ENCODE measurements at places on chromosomes 3 and 15.

DNA sequence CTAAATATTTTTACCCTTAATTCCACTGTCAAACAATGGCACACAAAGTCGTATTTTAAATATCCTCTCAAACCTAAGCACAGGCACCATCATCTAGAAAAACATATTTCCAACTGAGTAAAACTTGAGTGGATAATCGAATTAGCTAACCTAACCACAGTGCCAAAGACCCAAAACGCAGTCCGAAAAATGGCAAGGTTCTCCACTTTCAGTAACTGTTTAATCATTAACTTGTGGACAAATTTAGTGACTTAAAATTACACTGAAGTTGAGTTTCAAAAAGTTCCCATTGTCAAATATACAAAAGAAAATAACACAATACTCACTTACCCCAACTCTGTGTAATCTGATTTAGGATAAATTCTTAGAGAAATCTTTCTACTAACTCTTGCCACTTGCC is 10.0 kb downstream of the CNBP start:
- DNase-seq: no peak

DNA sequence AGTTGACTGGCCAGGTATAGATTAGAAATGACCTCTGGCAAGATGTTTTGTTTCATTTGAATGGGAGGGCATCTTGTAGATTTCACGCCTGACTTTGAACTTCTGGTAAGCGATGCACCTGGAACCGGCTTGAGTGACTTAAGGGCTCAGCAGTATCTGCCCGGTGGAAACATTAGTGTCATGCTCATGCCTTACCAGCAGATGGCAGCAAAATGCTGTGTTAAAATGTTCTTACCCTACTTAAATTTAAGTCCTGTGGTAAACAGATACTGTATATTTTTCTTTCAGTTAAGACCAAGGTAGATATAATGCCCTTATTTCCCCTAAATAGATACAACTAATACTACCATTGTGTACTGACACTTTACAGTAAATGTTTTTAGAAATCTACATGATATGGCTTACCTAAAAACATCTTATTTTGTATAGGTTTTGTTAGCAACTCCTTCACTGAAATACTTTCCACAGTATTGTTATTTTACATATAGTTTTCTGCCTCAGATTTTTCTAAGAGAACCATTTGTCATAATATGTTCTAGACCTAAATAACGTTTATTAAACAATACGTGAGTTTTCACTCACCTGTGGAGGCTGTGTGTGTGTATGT is 25.5 kb downstream of the ASB7 start:
- DNase-seq: peak; percentile 72

DNA sequence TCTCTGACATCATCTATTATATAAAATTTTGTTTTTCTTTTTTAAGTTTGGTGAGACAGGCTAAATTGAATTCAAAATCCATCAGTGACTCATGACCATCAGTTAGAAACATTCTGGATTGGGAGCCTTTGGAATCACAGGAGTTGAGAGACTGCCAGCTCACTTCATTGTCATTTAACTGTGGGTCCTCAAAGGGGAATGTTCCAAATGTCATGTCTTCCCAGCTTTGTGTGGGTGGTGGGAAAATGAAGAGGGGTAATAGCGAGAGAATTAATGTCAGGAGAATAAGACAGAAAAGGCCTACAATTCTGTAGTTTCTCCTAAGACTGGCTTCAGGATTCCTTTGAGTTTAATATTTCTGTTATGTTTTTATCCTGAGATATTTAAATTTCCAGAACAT is 1051.9 kb downstream of the FHIT start:
- no peak for DNase-seq

GRCh38 chr3:98215051-98215450 is 48.6 kb downstream of the OR5H15 start:
- DNase-seq: no peak

DNA sequence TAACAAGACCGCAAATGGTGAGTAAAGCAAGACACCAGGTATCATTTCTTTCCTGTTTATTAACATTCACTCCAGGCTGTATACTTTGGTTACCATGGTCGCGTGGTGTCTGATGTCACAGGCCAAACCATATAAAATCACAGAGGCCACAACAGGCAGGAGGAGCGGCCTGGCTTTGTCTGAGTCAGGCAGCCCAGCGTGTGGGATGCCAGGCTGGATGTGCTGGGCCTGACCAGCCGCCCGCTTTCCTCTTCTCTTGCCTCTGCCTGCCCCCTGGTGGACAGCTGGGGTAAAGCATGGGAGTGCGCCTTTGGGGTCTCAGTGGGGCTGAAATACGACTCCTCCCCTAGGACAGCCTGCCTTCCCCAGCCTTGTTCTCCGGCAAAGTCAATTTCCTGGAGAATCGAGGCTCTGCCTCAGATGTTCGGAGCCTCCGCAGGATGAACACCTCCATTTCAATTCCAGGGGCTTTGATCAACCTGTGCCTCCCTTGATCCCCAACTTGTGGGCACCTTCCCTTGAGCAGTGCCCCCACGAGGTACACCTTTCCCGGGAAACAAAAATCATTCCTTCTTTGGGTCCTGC is 78.2 kb downstream of the CCNL1 start:
- DNase-seq: peak; percentile 84

GRCh38 chr3:72109327-72110259 is 324.6 kb upstream of the PROK2 start:
- DNase-seq: no peak

DNA sequence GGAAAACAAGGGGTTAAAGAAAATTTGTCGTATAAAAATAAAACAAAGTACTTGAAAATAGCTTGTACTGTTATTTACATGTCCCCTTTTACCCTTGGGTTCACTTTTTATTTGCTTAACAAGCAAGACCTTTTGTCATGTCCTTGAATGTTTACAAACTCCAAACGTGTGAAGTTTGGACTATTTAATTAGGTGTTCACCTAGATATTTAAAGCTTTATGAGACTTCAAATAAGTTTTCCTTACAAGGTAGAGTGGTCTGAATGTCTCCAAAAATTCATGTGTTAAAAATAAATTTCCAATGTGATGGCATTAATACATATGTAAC is 242.0 kb upstream of the TTC14 start:
- no peak for DNase-seq

DNA sequence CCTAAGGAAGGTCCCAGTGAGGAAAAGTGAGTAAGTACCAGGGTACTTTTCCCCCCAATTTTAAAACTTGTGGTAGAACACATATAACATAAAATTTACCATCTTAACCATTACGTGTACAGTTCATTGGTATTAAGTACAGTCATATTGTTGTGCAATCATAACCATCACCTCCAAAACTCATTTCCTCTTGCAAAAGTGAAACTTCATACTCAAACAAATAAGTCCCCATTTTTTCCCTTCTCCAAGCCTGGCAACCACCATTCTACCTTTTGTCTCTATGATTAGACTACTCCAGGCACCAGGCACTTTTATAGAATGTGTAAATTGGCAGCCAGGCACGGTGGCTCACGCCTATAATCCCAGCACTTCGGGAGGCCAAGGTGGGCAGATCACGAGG is 12.2 kb downstream of the PRC1 start:
- no peak for DNase-seq

GRCh38 chr15:46786590-46787285 is 930.6 kb upstream of the SEMA6D start:
- no peak for DNase-seq

DNA sequence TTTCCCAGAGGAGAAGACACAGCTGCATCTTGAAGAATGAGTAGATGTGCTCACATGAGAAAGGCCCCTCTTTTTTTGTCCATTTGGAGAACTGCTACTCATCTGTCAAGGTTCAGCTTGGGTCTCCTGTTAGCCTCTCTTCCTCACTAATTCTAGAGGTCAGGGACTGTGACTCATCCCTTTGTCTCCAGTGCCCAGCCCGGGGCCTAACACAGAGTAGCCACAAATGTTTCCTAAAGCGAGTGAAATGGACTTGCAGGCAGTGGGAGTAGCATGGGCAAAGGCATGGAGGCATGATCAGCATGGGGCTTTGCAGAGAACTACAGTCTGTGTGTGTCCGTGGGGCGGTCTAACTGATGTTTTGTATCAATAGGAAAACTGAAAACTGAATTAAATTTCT is 33.9 kb upstream of the MRPS22 start:
- DNase-seq: no peak

GRCh38 chr3:158347966-158348365 is 223.0 kb upstream of the MLF1 start:
- DNase-seq: no peak

- DNase-seq: no peak
Measured at GRCh38 chr15:78069052-78069414, 8.5 kb downstream of the TBC1D2B start.

DNA sequence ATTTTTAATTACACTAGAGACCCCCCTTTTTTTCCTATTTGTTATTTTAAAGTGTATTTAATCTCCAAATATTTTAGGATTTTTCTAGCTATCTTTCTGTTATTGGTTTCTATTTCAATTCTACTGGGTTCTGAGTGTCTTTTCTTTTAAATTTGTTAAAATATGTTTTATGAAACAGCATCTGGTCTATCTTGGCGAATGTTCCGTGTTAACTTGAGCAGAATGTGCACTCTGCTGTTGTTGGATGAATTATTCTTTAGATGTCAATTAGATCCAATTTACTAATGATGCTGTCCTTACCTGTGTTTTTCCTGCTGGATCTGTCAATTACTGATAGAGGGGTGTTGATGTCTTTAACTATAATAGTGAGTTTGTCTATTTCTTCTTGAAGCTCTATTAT is 462.0 kb upstream of the CNTN3 start:
- DNase-seq: no peak

GRCh38 chr15:94526071-94526689 is 294.8 kb downstream of the MCTP2 start:
- DNase-seq: no peak

- no peak for DNase-seq
Measured at GRCh38 chr3:192409201-192409837, 318.0 kb downstream of the FGF12 start.

DNA sequence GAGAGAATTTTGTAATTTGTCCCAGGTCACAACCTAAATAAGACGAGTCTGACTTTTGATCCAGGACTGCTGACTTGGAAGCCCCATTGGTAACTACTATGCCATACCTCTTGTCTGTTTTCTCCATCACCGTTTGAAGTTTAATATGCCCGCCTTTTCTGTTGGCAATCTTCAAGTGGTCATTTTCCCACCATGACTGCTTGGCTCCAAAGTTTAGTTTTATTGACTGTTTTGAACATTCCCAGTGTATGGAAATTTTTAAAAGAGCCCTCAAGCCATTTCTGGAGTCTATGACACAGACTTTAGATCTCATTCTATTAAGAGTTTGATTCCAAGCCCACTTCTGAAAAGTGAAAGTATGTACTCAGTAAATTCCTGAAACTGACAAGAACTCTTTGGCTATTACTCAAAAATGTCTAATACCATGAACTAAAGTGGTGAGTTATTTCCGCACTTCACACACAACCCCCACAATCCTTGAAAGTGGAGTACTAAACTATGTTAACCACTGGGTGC is 136.7 kb upstream of the ADAMTS9 start:
- DNase-seq: no peak

DNA sequence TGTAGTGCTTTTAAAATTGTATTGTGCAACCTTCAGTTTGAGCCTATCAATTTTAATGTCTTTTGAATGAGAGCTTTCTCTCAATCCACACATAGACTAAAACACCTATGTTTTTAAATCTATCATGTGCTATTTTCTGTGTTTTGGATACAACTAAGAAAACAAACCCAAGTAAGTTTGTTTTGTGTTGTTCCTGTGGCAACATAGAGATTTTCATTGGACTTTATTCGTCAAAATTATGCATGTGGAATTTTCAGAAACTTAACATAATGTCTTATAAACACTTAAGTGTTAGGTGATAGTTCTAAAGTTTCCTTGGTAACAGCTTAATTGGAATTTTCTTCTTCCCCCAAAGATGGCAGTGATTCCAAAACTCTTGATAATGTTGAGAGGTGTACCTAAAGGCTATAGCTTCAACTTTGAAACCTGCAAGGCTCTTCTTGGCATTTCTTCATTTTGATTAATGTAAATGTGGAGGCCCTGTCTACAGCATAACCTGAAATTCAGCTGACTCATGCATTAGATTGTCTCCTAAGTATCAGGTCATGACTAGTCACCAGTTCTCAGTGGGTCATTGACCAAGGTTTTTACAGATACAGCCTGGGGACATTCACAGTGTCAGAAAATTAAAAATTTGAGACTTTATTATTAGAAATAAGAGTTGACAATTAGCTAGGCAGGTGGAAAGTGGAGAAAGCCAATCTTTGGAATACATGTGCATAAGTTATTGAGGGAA is 44.4 kb downstream of the COL6A5 start:
- no peak for DNase-seq

DNA sequence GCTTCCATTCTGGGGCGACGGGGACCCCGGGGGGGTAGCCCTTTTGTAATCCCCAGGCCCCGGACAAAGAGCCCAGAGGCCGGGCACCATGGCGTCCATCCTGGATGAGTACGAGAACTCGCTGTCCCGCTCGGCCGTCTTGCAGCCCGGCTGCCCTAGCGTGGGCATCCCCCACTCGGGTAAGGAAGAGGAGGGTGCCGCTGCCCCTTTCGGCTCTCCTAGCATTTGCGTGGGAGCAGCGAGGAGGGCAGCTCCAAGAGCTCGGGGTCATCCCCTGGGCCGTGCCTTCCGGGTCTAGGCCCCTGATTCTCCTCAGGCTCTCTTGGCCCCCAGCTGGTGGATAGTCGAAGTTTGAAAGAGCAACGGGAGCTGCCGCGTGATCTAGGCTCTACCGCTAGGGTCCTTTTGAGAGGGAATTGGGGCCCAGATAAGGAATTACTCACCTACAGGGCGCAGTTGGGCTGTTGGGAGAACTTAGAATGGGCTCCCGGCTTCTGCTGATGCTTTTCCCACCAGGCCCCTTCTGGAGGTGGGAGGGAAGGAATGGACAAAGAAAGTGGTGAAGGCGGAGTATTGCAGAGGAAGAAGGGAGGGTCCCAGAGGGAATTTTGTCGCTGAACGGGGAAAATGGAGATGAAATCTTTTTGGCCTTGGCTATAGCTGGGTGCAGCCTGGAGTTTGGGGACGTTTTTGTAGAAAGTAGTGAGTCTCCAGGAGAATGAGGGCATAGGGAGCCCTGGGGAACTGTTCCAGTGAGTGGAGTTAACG is 615 bp downstream of the VPS18 start:
- DNase-seq: no peak

- DNase-seq: no peak
Measured at GRCh38 chr3:197450308-197450707, 105.5 kb downstream of the BDH1 start.

Data from left renal pelvis (tissue), 4 donors.